NCI-H1436 treated with DMSO at 0.1 percent for 48 hours (cell line): ENCODE measurements at places on chromosomes 11 and 22.

GRCh38 chr11:6197466-6198200, 1.4 kb upstream of the OR52W1 start:
- no peak for DNase-seq

GRCh38 chr11:2869134-2869526, 16.4 kb downstream of the CDKN1C start:
- no peak for DNase-seq

DNA sequence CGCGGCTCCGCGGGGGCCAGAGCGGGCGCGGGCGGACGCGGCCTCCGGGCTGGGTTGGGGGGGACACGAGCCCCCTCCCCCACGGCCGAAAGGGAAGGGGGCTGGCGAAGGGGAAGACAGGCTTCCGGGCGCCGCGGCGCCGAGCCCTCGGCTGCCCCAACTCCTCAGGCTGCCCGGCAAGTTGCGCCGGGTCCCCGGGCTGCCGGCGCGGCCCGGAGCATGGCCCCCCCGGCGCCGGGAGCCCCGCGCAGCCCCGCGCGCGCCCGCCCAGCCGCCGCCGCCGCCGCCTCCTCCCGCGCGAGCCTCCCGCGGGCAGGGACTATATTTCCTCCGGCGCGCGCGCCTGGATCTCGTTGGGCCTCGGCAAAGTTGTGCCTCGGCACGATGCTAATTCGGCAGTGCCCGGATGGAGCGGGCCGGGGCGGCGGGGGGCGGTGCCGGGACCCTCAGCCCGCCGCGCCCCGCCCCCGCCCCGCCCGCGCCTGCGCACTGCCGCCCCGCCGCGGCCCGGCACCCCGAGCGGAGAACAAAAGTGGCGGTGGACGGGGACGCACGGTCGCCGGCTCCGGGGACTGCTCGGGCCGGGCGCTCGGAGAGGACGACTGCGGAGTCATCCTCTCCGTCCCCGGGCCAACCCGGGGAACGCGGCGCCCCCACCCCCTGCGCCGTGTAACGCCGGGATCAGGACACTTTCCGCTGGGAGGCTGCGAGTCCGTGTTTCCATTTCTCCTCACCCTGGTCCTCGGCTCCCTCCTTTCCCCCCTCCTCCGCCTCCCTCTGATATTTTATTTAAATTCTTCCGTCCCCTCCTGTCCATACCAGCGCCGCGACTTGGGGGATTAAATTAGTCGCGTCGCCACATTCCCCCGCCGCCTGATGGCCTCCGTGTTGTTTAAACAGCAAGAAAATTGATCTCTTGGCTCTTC, at the start of gene PHF21B:
Gene PHF21B (minus strand): TSS at position 400 of the 926 bp plus-strand sequence. CDS start 456 bp downstream, outside the sequence.
- no peak for DNase-seq

GRCh38 chr22:35582861-35583670, 34.1 kb downstream of the MB start:
- peak; percentile 24 for DNase-seq

GRCh38 chr22:29309332-29310064, 3.0 kb downstream of the GAS2L1 start:
- DNase-seq, result no peak

DNA sequence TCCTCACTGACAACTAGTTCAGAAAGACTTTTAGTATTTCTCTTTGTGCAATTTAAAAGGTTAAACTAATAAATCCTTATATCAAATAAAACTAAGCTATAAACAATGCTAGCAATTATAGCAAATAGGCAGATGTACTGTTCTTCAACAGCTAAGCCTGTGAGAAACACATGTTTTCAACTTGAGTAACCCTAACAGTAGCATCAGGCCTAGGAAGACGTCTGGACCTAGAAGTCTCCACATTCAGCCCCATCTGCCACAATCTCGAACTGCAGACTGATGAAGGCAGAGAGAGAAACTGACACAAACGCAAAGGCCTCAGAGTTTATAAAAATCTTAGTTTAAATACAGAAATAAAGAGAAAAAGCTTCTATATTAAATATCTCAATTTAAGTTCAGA, 2.5 kb downstream of the ST13 start:
- DNase-seq, result no peak

DNA sequence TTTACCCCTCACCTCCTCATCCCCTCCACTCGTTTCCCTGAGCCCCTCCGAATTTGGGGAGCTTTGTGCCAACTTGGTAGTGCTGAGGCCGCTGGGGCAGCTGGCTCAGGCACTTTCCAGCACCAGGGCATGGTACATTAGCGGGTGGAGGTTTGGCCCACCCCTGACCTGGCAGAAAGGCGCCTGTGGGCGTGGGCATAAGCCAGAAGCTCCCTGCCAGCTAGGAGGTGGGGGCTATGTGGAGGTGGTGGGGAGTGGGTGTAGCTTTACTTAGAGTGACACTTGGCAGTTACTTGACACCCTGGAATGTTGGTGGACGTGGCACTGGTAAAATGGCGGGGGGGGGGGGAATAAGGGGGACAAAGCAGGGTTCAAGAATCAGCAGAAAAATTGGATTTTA, 10.3 kb upstream of the IGF2 start:
- DNase-seq, result no peak

DNA sequence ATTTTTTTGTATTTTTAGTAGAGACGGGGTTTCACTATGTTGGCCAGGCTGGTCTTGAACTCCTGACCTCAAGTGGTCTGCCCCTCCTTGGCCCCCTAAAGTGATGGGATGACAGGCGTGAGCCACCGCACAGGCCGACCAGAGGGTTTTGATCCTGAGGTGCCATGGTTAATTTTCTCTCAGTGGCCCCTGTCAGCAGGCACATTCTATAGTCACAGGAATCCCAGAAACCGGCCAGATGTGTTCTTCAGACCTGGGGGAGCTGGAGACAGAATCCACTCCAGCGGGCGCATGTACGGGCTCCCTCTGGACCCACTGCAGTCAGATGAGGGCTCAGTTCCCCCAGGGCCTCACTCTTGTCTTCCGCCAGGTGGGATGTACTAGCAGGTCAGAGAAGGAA, 17.0 kb downstream of the IGLL1 start:
- DNase-seq, result no peak

- DNase-seq, result no peak
These were observed 16.9 kb downstream of the LDHAL6A start for GRCh38 chr11:18472587-18472986.

- DNase-seq, result no peak
These were observed 27.8 kb upstream of the GRAMD4 start for GRCh38 chr22:46592390-46592872.

GRCh38 chr22:31820655-31821054, 66.8 kb downstream of the DEPDC5 start:
- no peak for DNase-seq

GRCh38 chr11:122265981-122266380, 150.0 kb upstream of the BLID start:
- DNase-seq, result no peak

- DNase-seq, result no peak
These were observed 651.3 kb upstream of the KIRREL3 start for GRCh38 chr11:127651888-127652221.

- DNase-seq, result no peak
These were observed 11.0 kb downstream of the MPZL3 start for GRCh38 chr11:118240999-118241763.

- DNase-seq, result no peak
These were observed 27.5 kb downstream of the MAML2 start for GRCh38 chr11:96315476-96315875.

GRCh38 chr11:74388678-74389327, 9.4 kb downstream of the PGM2L1 start:
- no peak for DNase-seq

DNA sequence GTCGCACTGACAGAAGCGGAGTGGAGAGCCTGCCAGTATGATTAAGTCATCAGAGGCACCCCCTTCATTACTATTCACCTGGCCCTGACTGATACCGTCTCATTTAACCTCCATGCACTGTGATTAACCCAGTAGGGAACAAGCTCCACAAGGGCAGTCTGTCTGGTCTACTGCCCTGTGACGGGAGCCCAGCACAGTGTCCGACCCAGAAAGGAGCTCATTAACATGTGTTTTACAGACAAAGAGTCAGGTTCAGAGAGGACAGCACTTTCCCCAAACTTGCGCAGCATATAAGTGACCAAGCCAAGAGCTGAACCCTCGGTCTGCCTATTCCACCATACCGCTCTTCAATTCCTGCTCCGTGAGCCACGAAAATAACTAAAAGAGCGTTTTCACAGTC, 129.5 kb downstream of the RRAS2 start:
- DNase-seq, result no peak
